ENCODE measurements at places on chromosomes 12 and 14. TPM values are rescaled to one million over a fixed set of nuclear protein-coding genes. Genes with fewer than 3 reads are reported as not detected.

DNA sequence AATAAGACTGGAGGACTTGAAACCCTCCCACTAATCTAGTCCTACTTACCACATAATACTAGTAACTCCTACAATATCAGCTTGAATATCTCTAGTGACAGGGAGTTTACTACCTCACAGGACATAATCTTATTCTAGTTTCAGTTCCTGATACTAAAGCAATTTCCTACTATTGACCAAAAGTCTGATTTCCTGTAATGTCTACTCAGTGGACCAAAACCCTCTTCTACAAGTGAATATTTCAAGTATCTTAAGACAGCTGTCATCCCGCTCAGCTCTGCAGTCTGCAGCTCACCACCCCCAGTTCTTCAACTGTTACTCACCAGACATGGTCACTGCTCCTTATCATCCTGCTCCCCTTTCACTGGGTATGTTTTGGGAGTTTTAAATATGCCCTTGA, 70.8 kb upstream of the TMCC3 start:
- no peak for DNase-seq

DNA sequence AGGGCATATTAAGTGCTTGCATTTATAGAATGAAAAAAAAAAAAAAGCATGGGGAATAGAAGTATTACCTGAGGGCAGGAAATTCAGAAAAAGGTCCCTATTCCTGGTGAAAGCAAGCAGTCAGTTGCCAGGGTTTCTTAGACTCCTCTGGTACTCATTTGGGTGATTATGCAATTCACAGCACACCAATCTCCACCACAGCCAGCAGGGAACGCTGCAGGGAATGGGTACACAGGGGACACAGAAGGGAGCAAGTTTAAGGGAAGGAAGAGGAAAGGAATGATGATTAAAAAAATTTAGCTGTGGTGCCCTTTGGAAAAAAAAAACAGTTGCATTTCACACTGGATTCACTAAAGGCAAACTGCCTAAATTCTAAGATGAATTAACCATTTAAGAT, 14.2 kb downstream of the BLTP3B start:
- peak; percentile 33 for DNase-seq

The ADCK1 gene
- 5.9 TPM for polyA plus RNA-seq

GRCh38 chr14:32629236-32629635, 300.1 kb downstream of the AKAP6 start:
- DNase-seq = no peak

The IL26 gene
- not detected for polyA plus RNA-seq

DNA sequence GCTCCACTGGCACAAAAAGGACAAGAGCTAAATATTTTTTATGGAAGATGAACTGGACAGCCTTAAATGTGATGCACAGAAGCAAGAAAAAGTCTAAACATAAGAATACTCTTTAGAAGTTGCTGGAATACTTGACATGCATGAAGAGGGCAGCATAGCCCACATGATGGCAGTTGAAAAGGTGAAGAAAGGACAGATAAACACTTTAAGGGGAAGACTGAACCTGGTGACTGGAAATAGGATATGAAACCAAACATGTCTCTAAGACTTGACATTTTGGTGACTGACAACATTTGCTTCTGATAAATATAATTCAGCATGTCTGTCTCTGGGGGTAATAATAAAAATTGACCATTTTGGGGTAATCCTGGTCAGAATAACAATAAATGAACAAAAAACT, 273.1 kb downstream of the CCDC91 start:
- no peak for DNase-seq

The DDX55 gene
- polyA plus RNA-seq = 25.2 TPM

GRCh38 chr14:24366413-24366720, 1.6 kb upstream of the NFATC4 start:
- no peak for DNase-seq
